HepG2 (cell line): ENCODE measurements at places on chromosomes 7 and 10. TPM values are rescaled to one million over a fixed set of nuclear protein-coding genes. Genes with fewer than 3 reads are reported as not detected.

The STK31 gene
- total RNA-seq = not detected in 2 replicates

The AGAP4 gene
- total RNA-seq = 5.8 and 11.0 TPM in 2 replicates

The LEP gene
- not detected in 2 replicates for total RNA-seq

The COL1A2 gene
- total RNA-seq = not detected in 2 replicates
